ENCODE measurements at places on chromosomes 7 and 10.

DNA sequence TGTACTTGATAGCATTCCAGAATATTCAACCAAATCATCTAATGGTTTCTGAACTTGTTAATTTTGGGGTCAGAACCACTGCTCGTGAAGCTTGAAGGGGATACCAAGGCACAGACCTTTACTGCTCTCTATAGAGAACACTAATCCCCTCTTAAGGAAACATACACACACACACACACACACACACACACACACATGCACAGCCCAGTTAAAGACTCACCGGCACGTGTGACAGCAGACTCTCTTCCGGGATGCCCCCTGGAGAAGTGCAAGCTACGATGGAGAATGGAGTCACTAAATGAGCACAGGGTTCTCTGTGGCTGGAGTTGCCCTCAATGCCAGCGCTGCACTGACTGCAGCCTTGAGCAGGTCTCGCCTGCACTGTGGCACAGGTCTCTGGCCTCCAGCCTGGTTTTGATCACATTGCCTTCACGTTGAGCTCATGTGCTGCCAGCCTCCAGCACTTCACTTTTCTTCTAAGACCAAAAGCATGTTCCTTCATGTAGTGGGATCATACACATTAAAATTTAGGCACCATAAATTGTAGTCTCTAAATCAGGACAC is 300.8 kb downstream of the POM121L12 start:
- no peak for DNase-seq

- DNase-seq: no peak
Measured at GRCh38 chr10:102059987-102060386, 4.0 kb upstream of the ARMH3 start.

DNA sequence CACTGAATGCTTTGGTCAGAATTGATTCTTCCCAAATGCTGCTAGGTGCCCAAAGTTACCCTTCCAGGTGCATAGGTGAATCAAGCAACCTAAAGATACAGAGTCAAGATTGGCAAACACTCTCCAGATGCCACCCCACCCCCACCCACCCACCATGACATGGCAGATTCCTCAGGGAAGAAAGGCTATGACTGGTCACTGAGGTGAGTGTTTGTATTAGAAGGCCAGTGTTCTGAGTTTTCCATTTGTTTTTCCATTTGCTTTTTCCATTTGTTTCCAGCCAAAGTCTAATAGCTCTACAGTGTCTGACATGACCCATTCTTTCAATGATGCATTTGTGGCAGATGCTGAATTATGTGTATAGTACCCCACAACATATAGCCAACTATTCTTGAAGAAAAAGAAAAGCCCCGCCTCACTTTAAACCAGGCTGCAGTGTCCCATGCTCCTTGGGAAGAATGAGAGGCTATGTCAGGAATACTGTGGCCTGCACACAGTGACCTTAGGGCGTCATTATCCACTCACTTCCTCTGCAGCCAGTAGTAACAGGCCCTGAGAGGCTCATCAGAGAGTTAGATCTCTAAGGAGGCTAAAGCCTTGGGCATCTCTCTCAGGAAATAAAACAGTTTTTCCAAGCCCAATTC is 16.1 kb upstream of the HIBADH start:
- DNase-seq: no peak

DNA sequence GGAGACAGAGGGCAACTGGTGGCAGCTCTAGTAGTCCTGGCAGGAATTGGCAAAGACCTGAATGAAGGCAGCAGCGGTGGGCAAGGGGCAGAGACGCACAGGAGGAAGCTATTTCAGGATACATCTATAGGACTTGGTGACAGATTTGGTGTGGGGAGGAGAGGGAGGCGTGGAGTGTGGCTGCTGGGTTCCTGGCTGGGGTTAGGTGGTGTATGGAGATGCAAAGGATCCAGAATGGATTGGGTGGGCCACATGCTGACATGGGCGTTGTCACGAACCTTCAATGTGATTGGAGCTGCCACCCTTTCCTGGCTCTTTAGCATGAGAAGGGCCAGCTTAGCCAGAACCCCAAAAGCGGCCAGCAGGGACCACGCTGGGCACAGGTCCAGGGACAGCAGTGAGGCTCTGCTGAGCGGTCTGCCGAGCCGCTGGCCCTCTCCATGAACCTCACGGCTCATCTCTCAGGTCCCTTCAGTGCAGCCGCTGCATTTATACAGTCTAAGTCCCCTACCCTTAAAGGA is 10.2 kb upstream of the ADCY1 start:
- no peak for DNase-seq

DNA sequence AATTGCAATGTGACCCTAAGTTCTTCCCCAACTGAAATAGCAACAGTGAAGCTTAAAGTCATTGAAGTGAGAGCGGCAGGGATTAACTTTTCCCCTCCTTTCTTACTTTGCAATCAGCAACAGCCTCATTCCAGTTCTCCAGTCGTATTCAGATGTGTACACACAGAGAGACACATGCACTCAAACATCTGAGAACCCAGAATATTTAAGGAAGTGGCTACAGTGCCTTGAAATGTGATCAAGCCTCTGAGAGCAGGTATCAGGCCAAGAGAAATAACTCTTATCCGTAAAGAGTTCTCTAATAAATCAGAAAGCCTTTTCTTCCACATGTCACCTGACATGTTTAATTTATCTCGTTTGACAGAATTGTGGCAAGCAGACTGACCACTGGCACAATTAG is 388.9 kb upstream of the NPVF start:
- no peak for DNase-seq

- DNase-seq: no peak
Measured at GRCh38 chr10:58764087-58764747, 251.5 kb downstream of the BICC1 start.

- DNase-seq: no peak
Measured at GRCh38 chr10:72270607-72271281, 3.0 kb upstream of the DDIT4 start.

GRCh38 chr10:31345886-31346285 is 26.9 kb downstream of the ZEB1 start:
- DNase-seq: no peak

- DNase-seq: no peak
Measured at GRCh38 chr10:32315424-32315823, 31.5 kb downstream of the EPC1 start.

DNA sequence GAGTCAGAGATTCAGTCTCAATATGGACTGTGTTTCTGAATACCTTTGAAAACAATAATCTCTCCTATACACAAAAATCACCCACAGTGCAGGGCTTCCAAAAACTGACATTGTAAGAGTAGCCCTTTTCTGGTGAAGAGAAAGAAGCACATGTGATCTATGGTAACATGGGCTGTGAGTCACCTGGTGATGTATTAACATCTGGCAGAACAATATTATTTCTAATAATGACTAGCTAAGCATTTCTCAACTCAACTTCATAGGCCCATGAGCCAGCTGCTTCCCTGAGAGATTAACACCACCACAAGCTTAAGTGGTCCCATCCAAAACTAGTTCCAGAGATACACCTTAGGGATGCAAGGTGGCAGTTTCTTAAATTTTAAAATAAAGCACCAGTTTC is 331.0 kb upstream of the NRP1 start:
- DNase-seq: no peak

- peak; percentile 25 for DNase-seq
Measured at GRCh38 chr7:112420236-112420861, 29.9 kb upstream of the IFRD1 start.

GRCh38 chr10:133476641-133476990 is 22.9 kb downstream of the SCART1 start:
- no peak for DNase-seq

Data from AG09319 (cell line).